Cortex of kidney (tissue), 1 donor: ENCODE measurements at places on chromosomes 16 and 17.

DNA sequence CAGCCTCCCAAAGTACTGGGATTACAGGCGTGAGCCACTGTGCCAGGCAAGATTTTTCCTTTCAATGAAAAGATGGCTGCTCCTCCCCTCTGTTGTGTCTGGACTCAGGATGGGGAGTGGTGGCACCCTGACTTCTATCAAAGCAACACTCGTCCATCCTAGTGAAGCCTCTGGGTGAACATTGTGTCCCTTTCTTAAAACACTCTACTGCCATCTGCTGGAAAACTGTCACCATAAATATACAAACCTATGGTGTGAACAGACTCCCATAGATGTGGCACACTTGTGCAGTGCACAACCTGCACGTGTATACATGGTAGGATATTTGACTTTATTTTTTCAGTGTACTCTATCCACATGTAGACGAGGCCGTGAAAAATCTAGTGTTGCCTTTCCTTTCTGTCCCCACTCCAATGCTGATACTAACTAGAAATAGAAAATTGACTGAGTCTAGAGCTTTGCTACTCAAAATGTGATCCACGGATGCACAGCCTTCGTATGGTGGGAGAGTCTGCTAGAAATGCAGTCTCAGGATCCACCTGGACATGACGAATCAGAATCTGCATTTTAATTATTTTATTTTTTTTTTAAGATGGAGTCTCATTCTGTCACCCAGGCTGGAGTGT is 55.9 kb upstream of the PLCG2 start:
- DNase-seq: no peak

GRCh38 chr17:561116-561515 is 153.5 kb downstream of the VPS53 start:
- no peak for DNase-seq

GRCh38 chr17:73551144-73551543 is 93.1 kb downstream of the SDK2 start:
- no peak for DNase-seq

DNA sequence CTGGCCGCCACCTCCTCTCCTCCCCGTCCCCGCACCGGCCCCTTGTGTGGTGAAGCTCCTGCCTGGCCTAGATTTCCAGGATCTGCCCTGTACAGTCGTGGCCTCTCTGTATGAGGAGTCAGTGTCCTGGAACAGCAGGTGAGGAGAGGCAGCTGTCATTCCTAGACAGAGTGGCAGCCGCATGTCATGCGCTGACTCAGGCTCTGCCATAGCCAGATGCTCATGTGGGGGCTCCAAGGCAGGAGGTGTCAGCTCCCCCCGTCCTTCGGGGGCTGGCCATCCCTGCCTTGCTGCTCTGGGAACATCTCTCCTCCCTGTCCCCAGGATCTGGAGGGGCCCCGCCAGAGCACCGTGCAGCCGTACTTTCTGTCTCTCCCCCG is 60.4 kb downstream of the BAIAP2 start:
- DNase-seq: no peak

- DNase-seq: no peak
Measured at GRCh38 chr17:253091-253846, 71.8 kb upstream of the DOC2B start.

- peak; percentile 79 for DNase-seq
Measured at GRCh38 chr17:59155439-59156177, at the start of gene PRR11. TSS of gene PRR11 (plus strand) at chr17:59155746. CDS start at chr17:59169753, 14,007 bp downstream.

- no peak for DNase-seq
Measured at GRCh38 chr17:21146362-21147015, 19.7 kb downstream of the DHRS7B start.

- no peak for DNase-seq
Measured at GRCh38 chr17:42039794-42040763, 10.3 kb downstream of the C17orf113 start.

DNA sequence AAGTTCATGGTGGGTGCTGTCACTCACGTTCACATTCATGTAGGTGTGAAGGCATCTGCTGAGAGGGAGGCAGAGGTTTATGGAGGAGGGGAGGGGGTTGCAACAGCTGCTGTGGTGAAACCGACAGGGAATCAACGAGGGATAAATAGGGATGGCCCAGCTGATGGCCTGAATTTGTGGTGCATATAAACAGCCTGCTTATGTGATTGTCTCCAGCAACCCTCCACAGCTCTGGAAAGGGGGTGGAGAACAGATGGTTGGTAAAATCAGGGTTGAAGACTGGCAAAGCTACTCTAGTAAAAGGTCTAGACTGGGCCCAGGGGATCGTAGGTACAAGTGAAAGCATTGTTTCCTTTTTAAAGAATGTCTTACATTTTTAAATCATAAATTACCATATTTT is 53.7 kb downstream of the IQCK start:
- DNase-seq: no peak

- DNase-seq: no peak
Measured at GRCh38 chr17:29588017-29588561, 1.4 kb downstream of the GIT1 start.

DNA sequence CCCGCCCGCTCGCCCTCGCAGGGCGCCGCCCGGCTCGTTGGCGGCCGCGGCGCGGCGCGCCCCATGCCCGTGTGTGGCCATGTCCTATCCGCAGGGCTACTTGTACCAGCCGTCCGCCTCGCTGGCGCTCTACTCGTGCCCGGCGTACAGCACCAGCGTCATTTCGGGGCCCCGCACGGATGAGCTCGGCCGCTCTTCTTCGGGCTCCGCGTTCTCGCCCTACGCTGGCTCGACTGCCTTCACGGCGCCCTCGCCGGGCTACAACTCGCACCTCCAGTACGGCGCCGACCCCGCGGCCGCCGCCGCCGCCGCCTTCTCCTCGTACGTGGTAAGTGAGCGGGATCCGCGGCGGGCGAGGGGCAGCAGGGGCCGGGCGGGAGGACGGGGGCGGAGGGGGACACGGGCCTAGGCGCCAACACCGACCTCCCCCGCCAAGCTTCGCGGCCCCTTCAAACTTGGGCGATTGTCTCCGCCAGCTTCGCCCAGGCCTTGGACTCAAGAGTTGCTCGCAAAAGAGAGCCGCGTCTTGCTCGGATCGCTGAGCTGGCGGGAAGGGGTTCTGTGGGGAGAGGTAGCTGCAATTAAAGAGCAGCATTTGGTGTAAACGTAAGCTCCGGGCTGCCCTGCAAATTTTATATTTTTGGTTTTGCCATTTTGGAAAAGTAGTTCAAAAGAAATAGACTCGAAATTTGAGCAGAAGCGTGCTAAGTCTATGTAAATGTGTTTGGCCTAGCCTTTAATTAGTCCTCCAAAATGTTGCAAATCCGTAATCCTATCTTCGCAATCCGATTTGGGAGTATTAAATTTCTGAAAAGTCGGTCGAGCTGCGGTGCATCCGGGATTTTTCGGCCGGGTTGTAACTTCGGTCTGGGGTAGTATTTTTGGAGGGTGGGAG is 702 bp downstream of the IRX5 start:
- DNase-seq: no peak

- no peak for DNase-seq
Measured at GRCh38 chr17:77745702-77746101, 212.8 kb upstream of the TNRC6C start.

DNA sequence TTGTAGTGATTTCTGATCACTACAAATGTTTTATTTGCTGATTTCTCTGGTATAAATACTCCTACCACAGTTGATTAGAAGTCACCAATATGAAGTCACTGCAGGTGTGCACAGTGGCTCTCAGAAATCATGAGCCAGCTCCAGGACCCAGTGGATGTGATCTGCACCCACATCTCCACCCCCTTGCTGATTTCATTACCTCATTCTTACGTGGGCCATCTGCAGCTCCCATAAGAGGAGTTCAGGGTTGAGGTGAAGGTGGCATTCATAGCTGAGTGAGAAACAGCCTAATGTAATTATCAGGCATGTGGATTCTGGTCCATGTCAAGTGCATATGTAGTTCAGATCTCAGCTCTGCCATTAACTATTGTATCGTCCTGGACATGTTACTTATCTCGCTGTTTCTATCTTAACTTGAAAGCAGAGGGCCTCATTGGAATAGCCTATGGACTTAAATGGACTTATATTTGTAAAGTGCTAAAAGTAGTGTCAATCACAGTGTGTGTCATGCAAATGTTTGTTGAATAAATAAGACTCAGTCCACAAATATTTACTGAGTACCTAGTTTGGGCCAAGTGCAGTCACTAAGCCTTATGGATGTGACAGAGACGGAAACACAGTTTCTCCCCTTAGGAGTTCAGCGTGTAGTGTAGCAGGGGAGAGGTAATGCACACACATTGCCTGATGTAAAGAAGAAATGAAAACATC is 40.7 kb upstream of the ZKSCAN2 start:
- DNase-seq: no peak

DNA sequence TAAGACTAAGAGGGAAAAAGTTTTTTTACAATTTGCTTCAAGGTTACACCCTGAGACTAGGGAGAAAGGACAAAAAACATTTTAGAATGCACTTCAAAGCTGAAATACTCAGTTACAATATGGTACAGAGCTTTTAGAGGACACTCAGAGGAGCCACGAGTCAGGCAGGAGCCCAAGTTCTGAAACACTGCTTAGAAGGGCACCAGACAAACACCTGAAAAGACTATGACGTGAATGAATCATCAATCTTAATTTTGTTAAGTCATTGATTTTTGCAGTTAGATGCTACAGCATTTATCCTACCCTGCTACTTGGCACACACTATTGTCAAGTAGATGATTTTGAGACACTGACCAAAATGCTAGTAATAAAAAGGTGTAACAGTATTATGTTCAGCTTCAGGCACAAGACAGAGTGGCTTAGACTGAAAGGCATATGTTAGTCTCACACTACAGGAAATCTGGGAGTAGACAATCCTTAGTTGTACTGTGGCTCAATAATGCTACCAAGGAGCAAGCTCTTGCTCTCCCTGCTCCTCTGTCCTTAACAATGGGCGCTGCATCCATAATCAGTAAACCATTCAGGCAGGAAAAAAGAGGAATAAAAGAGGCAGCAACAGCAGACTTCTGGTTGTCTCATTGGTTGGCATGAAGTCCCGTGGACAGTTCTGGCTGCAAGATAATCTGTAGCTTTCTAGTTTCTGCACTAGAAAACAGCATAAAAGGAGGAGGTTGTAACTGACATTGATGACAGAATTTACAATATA is 151.8 kb downstream of the ABCA8 start:
- no peak for DNase-seq

DNA sequence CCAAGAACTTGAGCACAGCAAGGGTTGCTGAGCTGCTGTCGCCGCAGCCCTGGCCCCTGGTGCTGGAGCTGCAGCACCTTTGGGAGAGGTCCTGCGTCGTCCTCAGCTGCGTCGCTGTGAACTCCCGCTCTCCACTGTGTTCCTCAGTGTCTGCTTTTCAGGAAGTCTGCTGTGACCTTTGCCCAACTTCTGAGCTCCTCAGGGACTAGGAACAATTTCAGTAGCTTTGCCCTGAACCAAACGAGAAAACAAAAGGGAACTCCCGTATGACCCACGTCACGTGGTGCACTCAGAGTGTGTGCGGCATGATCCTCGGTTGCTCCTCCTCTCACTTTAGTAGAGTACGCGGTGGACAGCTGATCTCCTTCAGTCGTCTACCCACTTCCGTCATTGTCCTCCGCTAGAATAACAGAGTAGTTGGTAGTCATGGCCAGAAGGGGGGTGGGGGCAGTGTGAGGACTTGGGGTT is 44.2 kb downstream of the WDR45B start:
- DNase-seq: no peak

GRCh38 chr16:56300891-56301850 is 109.9 kb downstream of the GNAO1 start:
- DNase-seq: no peak

GRCh38 chr16:17571499-17572093 is 100.8 kb upstream of the XYLT1 start:
- no peak for DNase-seq

DNA sequence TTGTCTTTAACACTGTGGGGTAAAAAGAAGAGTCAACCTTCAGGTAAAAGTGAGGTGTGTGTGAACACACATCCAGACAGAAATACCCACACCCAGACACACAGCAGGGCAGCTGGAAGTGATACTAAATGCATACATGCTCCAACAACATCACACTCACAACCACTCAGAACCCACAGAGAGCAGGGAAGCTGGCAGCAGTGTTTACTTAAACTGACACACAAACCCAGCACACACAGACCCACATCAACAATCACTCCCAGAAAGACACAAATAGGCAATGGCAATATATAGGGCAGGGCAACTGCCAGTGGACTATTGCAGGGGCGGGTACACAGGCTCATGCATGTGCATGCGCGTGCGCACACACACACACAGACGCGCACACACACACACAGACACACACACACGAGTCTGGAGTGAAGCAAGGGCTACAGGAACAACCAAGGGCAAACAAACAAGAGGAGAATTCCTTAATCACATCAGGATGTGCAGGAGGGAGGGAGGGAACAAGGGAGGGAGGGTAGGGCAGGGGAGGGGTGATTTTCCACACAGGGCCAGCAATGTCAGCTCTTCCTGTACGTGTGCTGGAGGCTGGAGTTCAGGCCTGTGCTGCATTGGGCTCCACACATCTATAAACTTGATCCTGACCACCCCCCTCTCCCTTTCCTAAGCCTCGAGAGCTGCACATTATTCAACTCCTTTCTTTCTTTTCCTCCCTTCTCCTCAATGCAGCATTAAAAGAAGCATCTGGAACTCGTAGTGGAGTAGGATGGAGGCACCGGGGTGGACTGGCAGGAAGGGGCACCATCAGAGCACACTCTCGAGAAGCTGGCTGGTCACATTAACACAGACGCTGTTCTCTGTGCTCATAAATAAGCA is 30.1 kb downstream of the HIC1 start:
- DNase-seq: no peak

DNA sequence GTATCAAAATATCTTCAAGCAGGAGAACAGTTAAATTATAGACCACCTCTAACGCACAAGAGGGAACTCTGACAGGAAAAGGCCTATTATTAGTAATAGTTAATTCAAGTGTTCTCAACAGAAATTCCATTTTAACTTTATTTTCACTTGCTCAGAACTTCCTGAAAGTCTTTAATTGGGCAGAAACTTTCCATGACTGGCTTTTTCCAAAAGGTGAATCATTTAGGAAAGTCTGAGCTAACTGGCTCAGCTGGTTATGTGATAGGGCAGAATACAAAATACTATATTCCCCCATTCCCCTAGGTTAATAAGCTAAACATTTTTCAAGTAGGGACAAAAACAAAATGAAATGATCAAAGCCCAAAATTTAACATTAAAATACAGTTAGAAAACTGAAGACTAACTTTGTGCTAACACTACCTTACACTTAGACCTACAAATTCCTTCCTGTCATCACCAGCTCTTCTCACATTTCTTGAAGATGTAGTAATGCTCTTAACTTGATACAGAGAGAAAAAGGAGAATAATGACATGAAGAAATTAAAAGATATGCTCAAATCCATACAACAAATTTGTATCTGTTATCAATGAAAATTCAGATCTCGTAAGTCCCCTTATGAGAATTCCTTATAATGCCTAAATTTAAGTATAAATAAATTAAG is 31.0 kb downstream of the CFDP1 start:
- DNase-seq: no peak
